ENCODE measurements at places on chromosomes 3 and 15.

- DNase-seq = no peak
These were observed 75.4 kb downstream of the ADCY5 start for GRCh38 chr3:123373474-123373987.

- DNase-seq = no peak
These were observed 30.3 kb upstream of the CCNB2 start for GRCh38 chr15:59074607-59075006.

DNA sequence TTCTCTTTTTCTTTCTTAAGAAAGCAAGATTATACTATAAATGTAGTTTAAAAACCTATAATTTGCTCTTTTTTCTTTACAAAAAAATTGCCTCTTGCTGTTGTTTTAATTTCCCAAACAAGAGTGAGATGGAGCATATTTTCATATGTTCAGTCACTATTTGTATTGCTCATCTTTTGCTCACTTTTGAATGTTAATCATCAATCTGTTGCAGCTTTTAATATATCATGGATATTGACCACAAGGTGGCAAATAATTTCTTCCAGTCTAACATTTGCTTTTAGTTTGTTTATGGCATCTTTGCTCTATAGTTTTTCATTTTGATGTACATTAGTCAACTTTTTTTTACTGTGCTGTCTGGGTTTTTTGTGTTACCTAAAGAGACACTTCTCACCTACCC lies 112.6 kb upstream of the THRB start:
- DNase-seq = no peak

- no peak for DNase-seq
These were observed 23.6 kb downstream of the PTX3 start for GRCh38 chr3:157460253-157460652.

- no peak for DNase-seq
These were observed 28.7 kb upstream of the TP63 start for GRCh38 chr3:189602471-189602870.

GRCh38 chr3:45545476-45545875 lies 49.1 kb upstream of the LIMD1 start:
- DNase-seq = no peak

- no peak for DNase-seq
These were observed 98.6 kb downstream of the TPRA1 start for GRCh38 chr3:127491909-127492308.

GRCh38 chr3:130488288-130488687 lies 28.7 kb upstream of the COL6A6 start:
- DNase-seq = no peak

DNA sequence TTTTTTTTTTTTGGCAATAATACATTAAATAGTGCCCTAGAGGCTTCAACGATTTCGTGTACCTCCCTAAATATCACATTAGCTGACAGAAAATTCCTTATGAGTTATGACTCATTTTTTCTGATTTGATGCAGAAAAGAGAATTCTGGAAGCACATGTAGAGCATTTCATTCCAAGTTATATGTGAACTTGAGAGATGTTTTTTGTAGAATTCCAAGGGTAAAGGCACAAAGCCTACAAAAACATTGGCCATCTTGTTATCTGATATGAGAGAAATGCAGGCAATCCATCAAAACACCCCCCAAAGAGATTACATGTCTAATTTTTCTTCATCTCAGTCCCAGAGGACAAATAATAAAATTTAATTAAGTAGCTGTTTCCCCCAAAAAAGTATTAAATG lies 6.7 kb upstream of the PFN2 start:
- no peak for DNase-seq

DNA sequence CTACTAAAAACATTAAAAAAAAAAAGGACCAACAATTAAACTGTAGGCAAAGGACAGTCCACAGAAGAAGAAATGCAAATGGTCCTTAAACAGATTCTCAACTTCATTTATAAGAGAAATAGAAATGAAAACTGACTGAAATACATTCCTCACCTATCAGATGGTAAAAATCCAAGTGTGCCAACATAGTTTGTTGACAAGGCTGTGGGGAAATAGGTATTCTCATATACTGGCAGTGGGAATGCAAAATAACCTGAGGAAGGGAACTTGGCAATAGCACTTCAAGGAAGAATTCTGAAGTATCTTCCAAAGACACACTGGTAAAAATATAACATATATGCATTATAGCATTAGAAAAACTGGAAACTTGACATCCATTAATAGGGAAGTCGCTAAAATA lies 53.8 kb downstream of the SLC24A1 start:
- DNase-seq = no peak

DNA sequence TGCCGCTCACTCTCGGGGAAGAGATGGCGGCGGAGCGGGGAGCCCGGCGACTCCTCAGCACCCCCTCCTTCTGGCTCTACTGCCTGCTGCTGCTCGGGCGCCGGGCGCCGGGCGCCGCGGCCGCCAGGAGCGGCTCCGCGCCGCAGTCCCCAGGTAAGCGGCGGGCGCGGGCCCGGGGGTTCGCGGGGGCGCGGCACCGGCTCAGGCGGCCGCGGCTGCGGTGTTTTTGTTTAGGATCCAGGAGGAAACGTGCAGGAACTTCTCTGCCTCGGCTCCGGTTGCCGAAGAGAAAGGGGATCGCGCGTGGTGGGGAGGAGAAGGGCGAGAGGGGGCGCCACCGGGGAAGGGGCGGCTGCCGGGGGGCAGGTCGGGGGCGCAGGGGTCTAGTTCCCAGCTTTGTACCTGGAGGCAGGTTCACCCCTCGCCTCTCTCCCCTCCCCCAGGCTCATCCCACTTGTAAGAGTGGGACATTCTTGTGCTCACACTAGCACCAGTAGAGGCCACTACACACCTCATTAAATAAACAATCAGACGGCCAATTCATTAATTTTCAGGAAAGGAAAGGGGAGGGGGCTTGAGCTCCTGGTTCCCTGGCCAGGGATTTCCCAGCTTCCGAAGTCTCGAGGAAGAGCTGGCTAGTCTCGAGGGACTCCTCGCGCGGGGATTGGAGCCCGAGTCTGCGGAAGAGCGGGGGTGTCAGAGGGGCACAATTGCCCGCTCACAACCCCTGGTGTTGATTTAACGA lies 562 bp downstream of the NEO1 start:
- DNase-seq = peak; percentile 7

DNA sequence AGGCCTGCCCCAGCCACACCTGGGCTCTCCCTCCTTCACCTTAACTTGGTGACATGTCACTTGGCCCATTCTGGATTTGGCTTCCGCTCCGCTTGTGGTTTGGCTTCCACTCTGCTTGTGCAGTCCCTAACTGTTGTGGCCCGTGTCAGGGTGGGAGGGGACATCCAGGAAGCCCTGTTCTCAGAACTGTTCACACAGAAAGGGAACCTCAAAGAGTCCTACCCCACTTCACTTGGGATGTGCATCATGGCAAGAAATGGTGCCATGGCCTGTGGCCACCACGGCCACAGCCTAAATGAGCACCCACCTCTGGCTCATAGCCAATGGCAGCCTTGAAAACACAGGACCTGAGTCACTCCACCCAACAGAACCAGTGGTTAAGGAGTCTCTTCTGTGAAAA lies 63.4 kb downstream of the CYP19A1 start:
- no peak for DNase-seq

DNA sequence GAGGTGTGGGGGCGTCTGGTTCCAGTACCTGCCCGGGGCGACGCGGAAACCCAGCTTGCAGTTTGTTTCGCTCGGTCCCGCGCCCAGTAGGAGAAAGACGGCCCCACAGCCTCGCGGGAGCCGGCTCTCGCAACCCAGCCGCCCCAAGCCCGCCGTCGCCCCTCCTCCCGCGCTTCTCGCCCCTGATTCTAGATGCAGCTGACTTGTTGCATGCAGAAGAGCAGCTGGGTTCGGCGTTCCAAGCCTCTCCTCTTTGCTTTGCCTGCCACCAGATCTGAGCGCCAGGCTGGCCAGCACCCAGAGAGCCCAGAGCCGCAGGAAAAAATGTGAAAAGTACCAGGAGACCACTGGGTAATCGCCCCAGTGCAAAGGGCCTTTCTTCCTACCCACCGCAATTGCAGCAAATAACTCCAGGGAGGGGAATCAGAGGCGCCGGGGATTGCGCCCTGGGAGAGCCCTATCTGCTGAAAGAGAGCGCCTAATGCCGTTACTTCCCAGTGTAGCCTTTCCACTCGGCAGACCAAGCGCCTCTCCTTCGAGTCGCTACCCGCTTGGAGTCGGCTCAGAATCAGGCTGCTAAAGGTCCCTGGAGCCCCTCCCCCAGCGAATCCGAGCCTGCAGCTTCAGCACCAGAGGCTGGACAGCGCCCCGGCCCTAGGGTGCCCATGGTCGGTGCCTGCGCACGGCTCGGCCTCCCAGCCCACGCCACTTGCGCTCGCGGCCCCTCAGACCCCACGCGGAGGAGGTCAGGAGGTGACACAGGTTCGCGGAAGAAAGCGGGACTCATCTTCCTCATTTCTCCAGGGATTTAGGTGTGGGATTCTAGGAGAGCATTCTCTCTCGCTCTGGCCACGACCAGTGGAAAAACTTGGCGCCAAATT lies 15.7 kb upstream of the AEN start:
- peak; percentile 35 for DNase-seq

GRCh38 chr3:77915336-77915735 lies 875.4 kb downstream of the ROBO2 start:
- DNase-seq = no peak

- DNase-seq = no peak
These were observed 113.4 kb downstream of the ZNF280D start for GRCh38 chr15:56619887-56620286.

DNA sequence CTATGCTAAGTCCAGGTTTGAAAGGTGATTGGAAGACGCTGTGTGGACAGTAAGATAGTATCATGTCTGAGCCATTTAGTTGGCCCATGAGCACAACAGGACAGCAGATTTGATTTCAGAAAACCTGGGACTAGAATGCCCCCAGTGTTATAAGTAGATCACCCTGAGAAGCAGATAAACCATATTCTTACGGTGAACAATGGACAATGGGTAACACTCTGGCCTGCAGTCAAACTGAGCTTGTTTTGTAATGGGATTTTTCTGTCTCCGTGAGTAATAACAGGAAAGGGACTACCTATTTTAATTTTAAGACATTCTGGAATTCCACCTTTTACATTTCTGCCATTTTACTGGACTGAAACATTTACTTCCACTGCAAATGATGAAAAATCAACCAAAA lies 71.5 kb downstream of the LDHAL6B start:
- DNase-seq = no peak

DNA sequence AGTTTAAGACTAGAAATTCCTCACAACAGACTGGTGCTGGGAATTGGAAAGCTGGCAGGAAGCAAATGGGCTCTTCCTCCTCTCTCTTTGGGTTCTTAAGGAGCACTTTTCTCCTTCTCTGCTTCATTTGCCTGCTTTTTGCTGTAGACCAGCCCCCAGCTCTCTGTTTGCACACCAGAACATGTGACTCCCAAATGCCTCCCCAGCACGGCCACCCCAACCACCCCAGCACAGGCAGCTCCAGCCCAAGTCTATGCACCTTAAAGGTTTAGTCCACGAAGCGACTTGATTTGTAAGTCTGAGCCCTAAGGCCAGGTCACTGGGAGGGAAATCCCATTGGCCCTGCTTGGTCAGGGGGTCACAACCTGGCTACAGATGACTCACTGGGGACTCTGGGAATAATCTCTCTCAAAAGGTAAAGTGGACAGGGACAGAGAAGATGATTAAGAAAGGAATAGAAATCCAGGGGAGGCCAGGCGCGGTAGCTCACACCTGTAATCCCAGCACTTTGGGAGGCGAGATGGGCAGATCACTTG lies 377.8 kb upstream of the PROK2 start:
- DNase-seq = no peak

GRCh38 chr3:25894101-25894500 lies 104.2 kb downstream of the OXSM start:
- no peak for DNase-seq

- no peak for DNase-seq
These were observed 106.5 kb upstream of the SATB1 start for GRCh38 chr3:18531662-18532061.

- no peak for DNase-seq
These were observed 54.8 kb upstream of the P3H2 start for GRCh38 chr3:190175490-190175889.

DNA sequence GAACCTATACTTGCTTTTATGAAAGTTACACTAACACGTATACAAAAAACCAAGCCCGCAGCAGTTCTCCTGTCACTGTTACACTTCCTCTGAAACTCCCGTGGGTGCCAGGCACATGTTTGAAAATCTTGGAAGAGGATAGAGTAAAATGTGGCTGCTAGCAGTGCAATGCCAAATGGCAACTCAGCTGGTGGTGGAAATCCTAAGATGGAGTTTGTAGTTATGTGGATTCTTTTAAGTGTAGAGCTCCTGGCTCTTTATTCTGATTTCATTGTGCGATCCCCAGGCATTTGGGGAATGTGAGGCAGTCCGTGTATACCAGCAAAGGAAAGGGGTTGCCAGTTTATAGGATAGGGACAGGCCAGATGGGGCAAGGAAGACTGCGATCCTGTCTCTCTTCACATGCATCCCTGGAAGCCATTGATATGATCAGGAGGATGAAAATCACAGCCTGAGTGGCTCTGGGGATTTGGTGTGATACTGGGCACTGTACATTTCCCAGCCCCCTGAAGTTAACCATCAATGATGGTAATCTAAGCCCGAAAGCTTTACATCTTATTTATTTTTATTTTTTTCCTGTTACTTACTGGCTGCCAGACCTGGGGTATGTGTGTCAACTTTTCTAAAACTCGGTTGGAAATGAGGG lies 1.1 kb downstream of the STAC start:
- no peak for DNase-seq

GRCh38 chr3:56985878-56986277 lies 74.6 kb upstream of the SPATA12 start:
- DNase-seq = no peak

DNA sequence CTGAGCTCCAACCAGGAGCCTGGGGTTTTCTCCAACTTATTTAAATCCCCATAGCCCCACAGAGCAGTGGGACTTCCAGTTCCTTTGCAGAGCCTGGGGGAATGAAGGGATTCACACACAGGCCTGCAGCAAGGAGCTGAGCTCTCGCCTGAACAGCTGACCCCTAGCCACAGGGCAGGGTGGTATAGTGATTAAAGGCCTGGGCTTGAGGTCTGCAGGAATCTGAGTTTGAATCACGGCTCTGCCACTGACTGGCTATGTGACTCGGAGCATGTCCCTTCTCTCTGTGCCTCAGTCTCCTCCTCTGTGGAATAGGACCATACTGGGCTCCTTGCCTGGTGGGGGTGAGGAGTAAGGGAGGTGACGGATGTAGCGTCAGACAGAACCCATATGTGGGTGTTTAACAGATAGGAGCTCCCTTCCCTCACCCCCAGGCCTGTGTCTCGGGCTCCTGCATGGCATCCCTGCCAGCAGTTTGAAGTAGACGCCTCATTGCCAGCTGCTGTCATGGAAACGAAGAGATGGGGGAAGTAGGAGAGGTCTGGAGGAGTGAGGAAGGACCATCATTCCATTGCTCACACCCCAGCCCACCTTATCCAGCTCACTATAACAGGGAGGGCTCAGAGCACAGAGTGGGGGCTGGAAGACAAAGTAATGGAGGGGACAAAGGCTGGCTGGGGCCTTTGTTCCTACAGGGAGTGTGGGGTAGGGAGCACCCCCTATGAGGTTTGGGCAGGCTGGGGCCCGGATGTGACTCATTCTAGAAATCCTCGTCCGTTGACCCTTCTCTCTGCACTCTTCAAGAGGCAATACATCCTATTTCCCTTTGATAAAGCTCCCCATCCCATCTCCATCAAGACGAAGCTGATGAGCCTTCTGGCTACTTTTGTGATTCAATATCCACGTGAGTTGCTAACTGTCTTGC lies 14.8 kb downstream of the HRH1 start:
- DNase-seq = no peak

GRCh38 chr3:119257654-119258410 lies 17.2 kb upstream of the B4GALT4 start:
- DNase-seq = no peak

All from effector CD4-positive, alpha-beta T cell (primary cell).